ENCODE measurements at places on chromosomes 7 and 10. TPM values are rescaled to one million over a fixed set of nuclear protein-coding genes. Genes with fewer than 3 reads are reported as not detected.

Gene LLCFC1
- not detected for total RNA-seq

Gene AKR1C4
- not detected for total RNA-seq

Gene PRKRIP1
- 42.3 TPM for total RNA-seq

Gene AGR2
- not detected for total RNA-seq

Gene LAMB1
- total RNA-seq = not detected

Gene HOGA1
- total RNA-seq = not detected

Gene KLF14
- not detected for total RNA-seq

Gene WNT8B
- 0.45 TPM for total RNA-seq

Gene ASB10
- total RNA-seq = not detected

Gene CDC14C
- total RNA-seq = not detected

Gene PTPRE
- total RNA-seq = 55.5 TPM

Gene GLCCI1
- total RNA-seq = 16.7 TPM

Gene TACR2
- total RNA-seq = 0.16 TPM

Gene TUBAL3
- not detected for total RNA-seq

Gene VPS37D
- total RNA-seq = not detected

Gene WEE2
- not detected for total RNA-seq

Gene OR6V1
- total RNA-seq = not detected

Gene HIPK2
- total RNA-seq = 20.9 TPM

Gene CTTNBP2
- not detected for total RNA-seq

Gene TMEM26
- total RNA-seq = not detected

Gene TAS2R4
- total RNA-seq = 0.96 TPM

Gene GPNMB
- total RNA-seq = 2.4 TPM

Gene CALHM2
- 9.1 TPM for total RNA-seq

Gene AOAH
- 5.2 TPM for total RNA-seq

Gene TECPR1
- 62.0 TPM for total RNA-seq

Gene CALCR
- not detected for total RNA-seq

Gene ZNF804B
- total RNA-seq = not detected

Gene RNLS
- total RNA-seq = 3.3 TPM

Gene NKX6-2
- total RNA-seq = not detected

Gene LRRC18
- total RNA-seq = not detected

Gene CABCOCO1
- total RNA-seq = not detected

Gene RARRES2
- total RNA-seq = 0.12 TPM

Gene NUDT5
- total RNA-seq = 126 TPM

Gene ADAMTS14
- 0.16 TPM for total RNA-seq

Gene OR2A7
- 1.6 TPM for total RNA-seq

Gene LIPN
- total RNA-seq = not detected

Gene TRIM4
- 25.8 TPM for total RNA-seq

Gene PIK3CG
- total RNA-seq = 7.2 TPM

Gene KDM7A
- 28.4 TPM for total RNA-seq

Gene POLL
- 31.4 TPM for total RNA-seq

Gene FZD8
- 0.14 TPM for total RNA-seq

Measured in activated naive CD4-positive, alpha-beta T cell treated with anti-CD3 and anti-CD28 coated beads, Interleukin-2, amount 50 U/mL, for 72 hours (primary cell).